ENCODE measurements at places on chromosomes 4 and X.

DNA sequence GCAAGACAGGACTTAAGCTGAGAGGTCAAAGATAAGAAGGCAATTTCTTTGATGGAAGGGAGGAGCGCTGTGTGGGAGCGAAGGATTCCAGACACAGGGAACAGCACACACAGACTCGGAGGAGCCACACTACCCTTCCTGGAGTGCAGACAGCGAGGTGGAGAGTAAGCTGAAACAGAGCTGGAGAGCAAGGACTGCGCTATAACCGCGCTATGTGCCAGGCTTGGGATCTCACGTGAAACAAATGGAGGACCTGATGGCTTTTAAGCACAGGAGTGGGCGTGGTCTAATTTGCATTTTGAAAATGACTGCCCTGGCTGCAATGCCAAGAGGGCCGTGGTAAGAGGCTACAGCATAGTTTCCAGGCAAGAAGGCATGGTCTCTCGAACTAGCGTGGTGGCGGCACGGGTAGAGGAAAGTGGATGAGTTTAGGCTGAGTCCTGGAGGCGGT is 113.9 kb upstream of the SORBS2 start:
- DNase-seq: no peak

DNA sequence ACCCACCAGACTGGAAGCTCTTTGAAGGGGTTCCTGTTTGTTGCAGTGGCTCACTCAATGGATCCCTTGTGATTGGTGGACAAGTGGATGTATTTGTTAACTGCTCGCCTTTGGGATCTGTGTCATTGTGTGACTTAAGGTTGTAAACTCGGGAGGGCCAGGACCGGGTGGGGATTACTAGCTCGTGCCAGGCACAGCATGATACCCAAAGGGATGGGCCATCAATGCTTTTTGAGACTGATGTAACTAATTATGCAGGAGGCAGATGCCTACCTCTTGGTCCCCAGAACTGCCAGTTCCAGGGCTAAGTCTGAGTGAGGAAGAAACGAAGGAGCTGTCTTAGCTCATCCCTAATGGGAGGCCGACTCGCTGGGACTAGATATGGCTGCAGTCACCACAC is 27.7 kb downstream of the UTP14A start:
- no peak for DNase-seq

- no peak for DNase-seq
Measured at GRCh38 chr4:188107931-188108843, 1.2 kb downstream of the TRIML2 start.

DNA sequence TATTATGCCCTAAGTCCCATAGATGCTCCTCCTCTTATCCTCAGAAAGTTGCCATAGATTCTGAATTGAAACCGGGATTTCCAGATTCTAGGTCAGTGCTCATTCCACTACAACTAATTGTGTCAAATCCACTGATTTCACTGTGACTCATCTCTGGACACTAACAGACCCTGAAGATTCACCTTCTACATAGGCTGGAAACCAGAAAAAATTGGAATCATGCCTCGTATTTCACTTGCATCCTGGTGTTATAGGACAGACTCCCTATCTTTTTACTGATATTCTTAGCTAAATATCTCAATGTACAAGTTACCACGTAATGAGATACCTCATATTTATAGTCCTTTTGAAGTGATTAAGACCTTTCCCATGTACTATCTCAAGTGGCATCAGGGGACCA is 36.7 kb downstream of the CLNK start:
- DNase-seq: no peak

DNA sequence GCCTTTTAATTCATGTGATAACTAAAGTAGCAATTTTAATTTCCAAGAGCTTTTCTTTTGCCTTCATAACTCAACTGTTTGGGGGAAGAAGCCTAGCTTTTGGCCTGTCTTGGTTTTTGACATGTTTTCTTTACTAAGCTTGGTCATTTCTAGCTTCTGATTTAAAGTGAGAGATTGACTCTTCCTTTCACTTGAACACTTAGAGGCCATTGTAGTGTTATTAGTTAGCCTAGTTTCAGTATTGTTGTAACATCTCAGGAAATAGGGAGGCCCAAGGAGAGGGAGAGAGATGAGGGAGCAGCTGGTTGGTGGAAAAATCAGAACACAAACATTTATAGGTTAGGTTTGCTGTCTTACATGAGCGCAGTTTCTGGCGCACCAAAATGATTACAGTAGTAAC is 44.8 kb downstream of the DCLK2 start:
- no peak for DNase-seq

GRCh38 chr4:5709207-5709575 is 832 bp upstream of the EVC2 start:
- no peak for DNase-seq

DNA sequence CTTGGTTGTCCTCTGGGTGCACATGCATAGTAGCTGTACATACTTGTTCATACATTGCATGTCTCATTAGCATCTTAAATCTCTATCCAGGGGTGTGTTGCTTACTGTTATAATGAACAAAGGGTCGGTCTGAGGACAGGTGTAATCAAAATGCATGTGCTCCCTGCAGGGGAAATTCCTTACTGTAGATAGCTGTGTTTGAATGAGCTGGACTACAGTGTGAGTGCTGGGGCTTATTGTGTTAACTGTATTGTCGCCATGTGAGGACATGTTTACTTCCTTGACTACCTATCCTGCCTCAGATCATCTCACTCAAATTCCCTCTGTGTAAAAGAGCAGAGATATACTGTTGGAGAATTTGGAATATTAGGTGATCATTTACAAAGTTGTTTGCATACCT is 98.7 kb downstream of the KLHL34 start:
- no peak for DNase-seq

GRCh38 chrX:131828482-131828881 is 194.6 kb upstream of the STK26 start:
- DNase-seq: no peak

GRCh38 chr4:150152766-150153165 is 74.5 kb downstream of the DCLK2 start:
- no peak for DNase-seq

DNA sequence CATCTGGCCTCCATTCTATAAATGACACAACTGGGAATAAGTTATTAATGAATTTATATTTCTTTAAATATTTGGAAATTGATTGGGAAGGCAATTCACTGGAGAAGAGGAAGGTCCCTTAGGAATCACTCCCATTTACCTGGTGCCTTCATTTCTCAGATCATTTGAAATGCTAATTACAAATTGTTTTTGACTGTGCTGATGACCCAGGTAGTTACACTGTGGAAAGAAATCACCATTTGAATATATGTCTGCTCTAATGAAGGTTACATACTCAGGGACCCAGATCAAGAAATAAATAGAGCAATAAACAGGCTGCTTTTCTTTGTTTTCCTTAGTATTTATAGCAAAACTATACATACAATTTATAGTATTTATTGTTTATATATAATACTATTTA is 1759.1 kb downstream of the ARAP2 start:
- no peak for DNase-seq

DNA sequence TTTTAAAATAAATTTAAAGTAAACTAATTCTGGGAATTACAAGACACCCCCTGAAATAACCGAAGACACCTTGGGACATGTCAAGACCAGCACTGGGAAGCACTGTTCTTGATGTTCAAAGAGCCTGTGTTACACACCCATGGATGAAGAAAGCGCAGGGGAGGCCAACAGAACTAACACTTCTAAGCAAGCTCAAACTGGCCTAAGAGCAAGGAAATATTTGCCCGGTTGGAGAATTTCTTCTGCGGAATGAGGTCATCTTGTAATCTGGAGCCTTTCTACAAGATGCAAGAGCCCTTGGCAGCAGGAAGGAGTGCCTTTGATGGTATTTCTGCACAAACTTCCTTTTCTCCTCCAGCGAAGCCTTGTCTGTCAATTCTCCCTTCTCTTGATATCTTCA is 9.3 kb upstream of the EFHC2 start:
- DNase-seq: no peak

- no peak for DNase-seq
Measured at GRCh38 chr4:26022346-26023202, 108.6 kb downstream of the SMIM20 start.

Measured in activated CD4-positive, alpha-beta T cell treated with anti-CD3 and anti-CD28 coated beads for 1 hour (primary cell).